Ureter (tissue), 1 donor: ENCODE measurements at places on chromosomes 16 and 17. TPM values are rescaled to one million over a fixed set of nuclear protein-coding genes. Genes with fewer than 3 reads are reported as not detected.

GRCh38 chr17:77487677-77488530, 347.1 kb downstream of the SEC14L1 start:
- DNase-seq, result no peak

The NPB gene
- 0.29 TPM for total RNA-seq

DNA sequence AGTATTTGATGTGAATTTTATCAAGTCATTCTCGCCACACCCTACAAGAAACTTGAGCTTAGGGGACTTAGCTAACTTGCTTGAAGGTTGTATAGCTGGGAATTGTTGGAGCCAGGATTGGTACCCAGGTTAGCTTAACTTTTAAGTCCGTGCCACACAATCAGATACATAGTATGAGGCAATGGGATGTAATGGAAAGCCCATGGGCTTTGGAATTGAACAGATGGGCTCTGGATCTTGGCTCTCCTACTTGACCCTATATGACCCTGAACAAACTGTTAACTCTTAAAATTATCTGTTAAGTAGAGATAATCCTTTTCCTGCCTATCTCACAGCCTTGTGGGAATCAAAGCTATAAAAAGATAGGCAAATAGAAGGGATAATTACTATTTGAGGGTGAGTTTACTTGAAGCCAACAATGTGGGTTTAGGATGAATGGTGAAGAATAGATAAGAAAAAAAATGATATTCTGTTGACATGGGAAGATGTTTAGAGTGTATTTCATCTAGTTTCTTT, 51.9 kb upstream of the CACNG3 start:
- no peak for DNase-seq

GRCh38 chr16:35678-36305, 17.6 kb downstream of the POLR3K start:
- no peak for DNase-seq

The ALDH3A1 gene
- total RNA-seq, result 1.2 TPM
